ENCODE measurements at places on chromosomes 7 and 10. TPM values are rescaled to one million over a fixed set of nuclear protein-coding genes. Genes with fewer than 3 reads are reported as not detected.

GRCh38 chr7:152162287-152162686, 136.8 kb downstream of the GALNT11 start:
- no peak for DNase-seq

DNA sequence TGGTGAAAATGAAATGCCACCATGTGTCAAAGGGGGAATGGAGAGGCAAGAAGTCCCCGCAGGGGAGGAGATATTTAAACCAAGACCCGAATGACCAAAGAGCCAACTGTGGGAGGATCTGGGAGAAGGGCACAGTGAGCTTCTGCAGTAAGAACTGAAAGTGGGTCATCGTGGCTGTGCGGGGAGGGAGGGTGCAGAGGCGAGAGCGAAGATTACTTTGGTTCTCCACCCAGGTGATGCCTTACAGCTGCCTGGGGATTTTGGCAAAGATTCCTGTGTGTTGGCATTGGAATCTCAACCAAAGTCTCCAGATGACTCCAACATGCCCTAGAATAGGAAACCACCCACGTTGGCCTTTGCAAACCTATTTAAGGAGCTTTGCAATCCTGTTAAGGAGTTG, 44.2 kb upstream of the ADAM12 start:
- DNase-seq, result no peak

- no peak for DNase-seq
Observed at GRCh38 chr10:103502849-103503660, 9.6 kb downstream of the NEURL1 start.

DNA sequence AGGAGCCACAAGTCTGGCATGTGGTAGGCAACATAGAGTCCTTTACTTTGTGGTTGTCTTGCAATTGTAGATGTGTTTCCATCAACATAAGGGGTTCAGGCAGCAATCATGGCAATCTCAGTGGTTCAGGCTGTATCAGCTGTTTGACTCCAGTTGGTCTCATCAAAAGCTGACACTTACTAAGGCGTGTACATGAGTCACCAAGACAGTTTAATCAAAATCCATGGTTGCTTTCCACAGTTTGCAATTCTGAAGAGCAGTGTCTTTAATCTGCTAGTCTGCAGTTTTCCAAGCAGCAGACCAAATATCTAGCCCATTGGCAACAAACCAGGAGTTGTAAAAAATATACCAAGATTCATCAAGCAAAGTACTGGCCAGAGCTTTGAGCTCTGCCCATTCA, 210.2 kb downstream of the MDFIC start:
- no peak for DNase-seq

DNA sequence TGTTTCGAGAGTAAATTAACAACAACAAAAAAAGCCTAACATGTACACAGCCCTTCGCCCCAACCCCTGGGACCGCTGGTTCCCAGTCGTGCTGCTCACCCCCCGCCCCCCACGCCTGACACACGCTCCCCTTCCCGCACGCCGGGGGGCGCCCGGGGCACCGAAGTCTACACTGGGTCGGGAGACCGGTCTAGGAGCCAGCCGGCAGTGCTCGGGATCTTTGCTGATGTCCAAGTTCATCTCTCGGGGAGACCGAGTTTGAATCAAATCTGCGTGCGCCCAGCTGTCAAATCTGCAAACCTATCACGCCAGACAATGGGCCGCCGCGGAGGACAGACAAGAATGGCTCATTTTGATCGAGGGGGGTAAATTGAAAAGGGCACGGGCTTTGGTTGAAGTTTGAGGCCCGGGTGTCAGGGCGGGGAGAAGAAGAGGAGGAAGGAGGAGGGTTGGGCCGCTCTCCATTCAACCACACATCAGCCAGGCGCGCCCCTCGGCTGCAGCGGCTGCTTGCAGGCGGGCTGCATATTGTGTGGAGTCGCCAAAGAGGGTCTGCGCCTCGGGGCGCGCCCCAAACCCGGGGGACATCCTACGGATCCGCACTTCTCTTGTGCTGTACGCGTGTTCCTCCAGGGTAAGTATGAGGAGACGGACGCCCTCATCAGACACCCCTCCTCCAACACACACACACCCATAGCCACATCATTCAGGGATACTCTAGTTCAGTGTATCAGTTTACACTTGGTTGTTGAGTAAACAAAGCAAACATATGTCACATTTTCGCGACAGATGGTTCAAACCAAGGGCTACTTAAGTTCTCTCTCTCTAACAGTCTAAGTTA, 1.3 kb upstream of the GFRA1 start:
- DNase-seq, result peak; percentile 38

- no peak for DNase-seq
Observed at GRCh38 chr10:23391821-23392220, 47.1 kb upstream of the OTUD1 start.

DNA sequence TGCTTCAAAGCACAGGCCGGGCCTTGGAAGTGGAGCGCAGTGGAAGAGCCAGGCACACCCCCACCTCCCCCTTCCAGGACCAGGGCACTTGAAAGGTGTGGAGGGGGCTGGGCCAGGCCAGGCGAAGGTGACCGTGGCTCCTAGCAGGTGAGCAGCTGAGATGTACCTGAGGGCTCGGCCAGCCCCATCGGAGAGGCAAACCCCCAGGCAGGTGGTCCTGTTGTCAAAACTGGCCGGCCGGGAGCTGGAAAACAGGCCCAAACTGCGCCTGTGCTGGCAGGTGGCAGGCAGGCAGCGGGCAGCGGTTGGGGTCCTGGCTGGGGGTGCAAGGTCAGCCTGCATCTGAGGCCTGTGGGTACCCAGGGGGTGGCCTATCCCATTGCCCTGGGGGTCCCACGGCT, 96.4 kb upstream of the DNAAF5 start:
- no peak for DNase-seq

DNA sequence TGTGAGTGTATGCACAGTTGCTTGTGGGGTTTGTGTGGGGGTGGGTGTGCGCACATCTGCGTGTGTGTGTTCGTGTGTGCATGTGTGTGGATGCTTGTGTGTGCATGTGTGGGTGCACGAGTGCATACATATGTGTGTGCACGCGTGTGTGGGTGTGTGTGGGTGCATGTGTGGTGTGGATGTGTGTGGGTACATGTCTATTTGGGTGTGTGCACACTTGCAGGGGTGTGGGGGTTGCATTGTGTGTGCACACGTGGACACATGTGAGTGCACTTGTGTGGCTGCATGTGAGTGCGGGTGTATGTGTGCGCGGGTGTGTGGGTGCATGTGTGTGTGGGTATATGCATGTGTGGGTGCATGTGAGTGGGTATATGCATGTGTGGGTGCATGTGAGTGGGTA, 73.7 kb downstream of the NKX6-2 start:
- DNase-seq, result no peak

GRCh38 chr10:128026615-128027300, 99.5 kb downstream of the MKI67 start:
- DNase-seq, result no peak

GRCh38 chr10:61655335-61655851, 7.3 kb upstream of the CABCOCO1 start:
- peak; percentile 29 for DNase-seq

DNA sequence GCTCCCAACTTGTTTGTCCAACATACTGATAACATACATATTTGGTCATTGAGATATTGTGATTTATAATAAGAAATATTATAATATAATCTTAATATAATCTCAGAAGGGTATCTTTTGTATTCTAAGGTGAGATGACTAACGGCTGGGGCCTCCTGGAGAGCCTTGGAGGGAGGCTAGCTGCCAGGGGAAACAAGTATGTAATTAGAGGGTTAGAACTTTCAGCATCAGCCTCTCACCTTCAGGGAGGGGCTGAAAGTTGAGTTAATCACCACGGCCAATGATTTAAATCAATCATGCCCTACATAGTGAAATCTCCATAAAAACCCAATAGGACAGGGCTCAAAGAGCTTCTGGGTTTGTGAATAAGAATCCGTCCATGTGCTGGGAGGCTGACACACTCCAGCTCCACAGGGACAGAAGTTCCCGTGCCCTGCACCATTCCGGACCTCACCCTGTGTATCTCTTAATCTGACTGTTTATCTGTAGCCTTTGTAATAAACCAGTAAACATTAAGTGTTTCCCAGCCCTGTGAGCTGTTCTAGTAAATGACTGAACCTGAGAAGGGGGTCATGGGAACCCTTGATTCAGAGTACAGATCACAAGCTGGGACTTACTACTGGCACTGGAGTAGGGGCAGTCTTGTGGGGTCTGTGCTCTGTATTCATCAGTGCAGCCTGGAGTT, 86.3 kb upstream of the STEAP1B start:
- DNase-seq, result no peak

DNA sequence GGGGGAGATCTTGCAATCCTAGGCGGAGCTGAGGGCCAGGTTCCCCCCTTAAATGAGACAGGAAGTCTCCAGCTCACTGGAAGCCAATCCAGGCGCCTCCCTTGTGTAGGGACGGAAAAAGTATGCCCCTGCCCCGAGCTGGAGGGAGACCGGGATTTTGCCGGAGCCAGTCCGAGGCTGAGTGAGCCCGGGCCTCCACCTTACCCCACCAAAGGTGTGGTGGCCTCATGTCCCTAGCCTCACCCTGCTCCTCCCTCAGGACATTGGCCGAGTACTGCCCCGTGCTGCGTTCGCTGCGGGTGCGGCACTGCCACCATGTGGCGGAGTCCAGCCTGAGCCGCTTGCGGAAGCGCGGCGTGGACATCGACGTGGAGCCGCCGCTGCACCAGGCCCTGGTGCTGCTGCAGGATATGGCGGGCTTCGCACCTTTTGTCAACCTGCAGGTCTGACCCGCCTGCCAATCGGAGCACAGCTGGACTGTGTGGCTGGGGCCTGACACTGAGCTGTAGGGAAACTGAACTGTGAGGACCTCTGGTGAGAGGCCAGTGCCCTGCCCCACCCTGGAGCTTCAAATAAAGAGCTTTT, 2.0 kb downstream of the FBXL15 start:
- DNase-seq, result peak; percentile 92

DNA sequence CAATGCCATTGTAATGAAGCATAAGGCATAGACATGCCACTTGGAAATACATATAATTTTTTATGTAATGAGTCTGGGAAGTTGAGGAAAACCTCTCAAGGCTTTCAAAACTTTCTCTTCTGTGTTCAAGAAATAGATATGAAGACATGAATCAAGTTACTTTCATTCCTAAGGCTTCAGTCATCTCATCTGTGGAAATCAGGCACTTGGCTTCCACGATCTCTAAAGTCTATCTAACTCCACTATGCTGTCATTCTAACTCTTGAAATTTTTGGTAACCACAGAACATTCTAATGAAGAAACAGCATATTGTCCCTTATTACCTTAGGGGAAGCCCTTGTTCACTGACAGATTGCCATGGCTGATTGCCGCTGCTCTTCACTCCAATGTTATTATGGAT, 242.6 kb downstream of the CNTNAP2 start:
- no peak for DNase-seq

- peak; percentile 36 for DNase-seq
Observed at GRCh38 chr10:46541017-46541661, 15.3 kb downstream of the GPRIN2 start.

DNA sequence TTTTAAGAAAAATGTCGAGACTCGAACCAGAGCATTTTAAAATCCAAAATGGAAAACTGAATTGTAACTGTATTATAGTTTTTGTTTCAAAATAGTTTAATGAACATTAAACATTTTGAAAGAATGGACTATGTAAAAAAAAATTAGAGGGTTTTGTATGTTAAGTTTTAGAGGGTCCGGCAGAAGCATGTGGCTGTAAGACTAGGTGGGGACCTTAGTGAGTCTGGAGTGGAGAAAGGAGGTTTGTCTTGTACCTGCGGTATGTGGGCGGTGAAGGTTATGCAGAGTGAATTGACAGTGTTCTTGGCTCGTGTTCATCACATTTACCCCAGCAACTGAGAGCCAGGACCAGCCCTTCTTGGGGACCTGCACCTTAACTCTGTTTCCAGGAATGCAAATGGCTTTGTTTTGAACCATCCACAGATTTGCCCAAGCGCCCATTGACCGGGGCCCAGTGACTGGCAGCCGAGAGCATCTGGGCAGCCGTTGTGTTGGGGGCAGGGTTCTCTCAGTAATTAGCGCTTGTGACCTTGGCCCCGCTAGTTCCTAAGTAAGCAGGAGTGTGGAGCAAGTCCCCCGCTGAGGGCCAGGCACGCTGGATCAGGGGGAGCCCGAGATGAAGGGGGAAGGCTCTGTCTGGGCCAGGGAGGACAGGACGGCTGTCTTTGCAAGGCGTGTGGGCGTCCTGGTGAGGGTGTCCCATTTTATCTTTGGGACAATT, 1.4 kb upstream of the KLF6 start:
- DNase-seq, result no peak

- DNase-seq, result peak; percentile 51
Observed at GRCh38 chr10:33227489-33227888, 107.0 kb downstream of the NRP1 start.

GRCh38 chr10:56823849-56824248, 462.8 kb upstream of the ZWINT start:
- peak; percentile 2 for DNase-seq

DNA sequence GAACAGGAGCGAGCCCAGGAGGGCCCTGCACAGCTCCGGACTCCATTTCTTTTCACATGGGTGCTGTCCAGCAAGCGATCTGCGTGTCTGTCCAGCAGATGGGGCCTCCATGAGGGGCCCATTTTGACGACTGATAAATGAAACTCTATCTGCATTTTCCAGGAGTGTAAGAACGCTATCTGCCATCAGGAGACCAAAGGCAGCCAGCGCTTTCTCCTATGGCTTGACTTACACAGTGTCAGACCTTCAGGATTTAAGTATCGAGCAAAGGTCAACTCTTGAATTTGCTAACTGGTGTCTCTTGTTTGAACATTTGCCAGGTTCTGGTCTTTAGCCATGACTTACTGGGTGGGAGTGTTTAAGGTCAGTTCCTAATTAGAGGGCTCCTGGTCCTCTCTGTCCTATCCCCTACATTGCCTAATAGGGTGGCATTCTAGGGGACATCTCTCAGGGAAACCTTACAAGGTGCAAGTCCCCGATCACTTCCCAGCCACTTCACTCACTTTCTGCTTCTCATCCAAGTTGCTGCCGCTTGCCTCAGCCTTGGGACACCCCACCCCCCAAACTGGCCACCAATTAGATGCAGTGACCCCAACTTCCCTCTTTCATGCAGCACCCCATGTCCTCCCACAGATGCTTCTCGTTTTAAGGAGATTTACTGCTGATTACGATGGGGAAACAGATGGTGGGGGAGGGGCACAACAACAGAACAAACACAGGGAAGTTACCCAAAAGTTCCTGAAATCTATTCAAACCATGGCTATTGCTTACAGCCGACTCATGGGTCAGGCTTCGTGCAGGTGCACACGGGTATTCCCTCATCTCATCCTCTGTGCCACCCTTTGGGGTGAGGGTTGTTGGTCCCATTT, 20.0 kb downstream of the VSIR start:
- no peak for DNase-seq

- peak; percentile 38 for DNase-seq
Observed at GRCh38 chr7:99631295-99632109, 14.8 kb downstream of the ZSCAN25 start.

AKR1C3 gene
- polyA plus RNA-seq, result 44.7 TPM

CLRN3 gene
- not detected for polyA plus RNA-seq

RELN gene
- 0.76 TPM for polyA plus RNA-seq

TMEM176B gene
- polyA plus RNA-seq, result not detected

EBF3 gene
- polyA plus RNA-seq, result 0.15 TPM

EPO gene
- polyA plus RNA-seq, result not detected

LMBR1 gene
- polyA plus RNA-seq, result 21.8 TPM

DENND10 gene
- 77.9 TPM for polyA plus RNA-seq

NPC1L1 gene
- not detected for polyA plus RNA-seq

PCDH15 gene
- polyA plus RNA-seq, result not detected

KLHL7 gene
- polyA plus RNA-seq, result 33.9 TPM

NKX2-3 gene
- polyA plus RNA-seq, result not detected

GIMAP6 gene
- not detected for polyA plus RNA-seq

H2BK1 gene
- polyA plus RNA-seq, result not detected

All from GM23248 (cell line).